ENCODE measurements at places on chromosomes 1 and 21.
A peak's percentile ranks its signal among the peaks of the same experiment; 100 is the strongest.

DNA sequence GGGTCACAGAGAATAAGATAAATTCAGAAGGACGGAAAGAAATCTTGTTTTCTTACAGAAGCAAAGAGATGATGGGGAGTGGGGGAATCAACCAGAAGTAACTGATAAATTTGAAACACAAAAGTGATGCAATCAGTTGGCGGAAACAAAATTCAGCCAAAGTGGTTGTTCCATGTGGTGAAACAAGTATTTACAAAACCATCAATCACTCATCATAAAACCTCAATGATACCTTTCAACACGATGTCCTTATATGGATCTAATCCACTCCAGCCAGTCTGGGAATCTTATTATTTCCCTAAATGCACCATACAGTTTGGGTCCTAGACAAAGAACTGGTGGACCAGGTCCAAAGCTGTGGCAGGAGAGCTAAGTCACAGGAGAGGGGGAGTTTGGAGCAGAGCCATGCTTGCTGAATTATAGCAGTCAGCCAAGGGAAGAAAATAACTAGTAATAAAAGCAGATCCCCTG, 303.8 kb upstream of the LRRC7 start:
- peak; percentile 36 for DNase-seq

DNA sequence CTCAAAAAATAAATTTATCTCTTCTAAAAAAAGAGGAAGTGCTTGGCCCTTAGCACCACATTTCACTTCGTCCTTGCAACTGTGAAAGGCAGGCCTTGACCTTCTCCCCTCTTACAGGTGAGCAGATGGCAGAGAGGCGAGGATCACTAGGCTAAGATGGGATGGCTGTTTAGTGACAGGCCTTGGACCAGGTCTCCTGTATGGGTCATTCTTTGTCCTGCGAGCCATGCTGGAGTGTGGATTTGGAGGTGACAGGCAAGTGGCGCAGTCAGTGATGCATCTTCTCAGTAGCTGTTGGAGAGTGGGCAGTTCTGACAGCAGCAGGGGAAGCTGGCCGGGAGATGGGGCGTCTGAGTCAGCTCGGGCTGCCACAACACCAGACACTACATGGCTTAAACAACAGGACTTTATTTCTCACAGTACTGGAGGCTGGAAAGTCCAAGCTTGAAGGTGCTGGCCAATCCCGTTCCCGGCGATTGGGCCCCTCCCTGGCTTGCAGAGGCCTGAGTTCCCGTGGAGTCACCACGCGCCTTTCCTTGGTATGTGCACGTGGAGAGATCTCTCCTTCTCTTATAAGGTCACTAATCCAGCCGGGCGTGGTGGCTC, 16.5 kb downstream of the SLC27A3 start:
- DNase-seq, result no peak

GRCh38 chr21:32001390-32001789, 128.6 kb downstream of the HUNK start:
- no peak for DNase-seq

DNA sequence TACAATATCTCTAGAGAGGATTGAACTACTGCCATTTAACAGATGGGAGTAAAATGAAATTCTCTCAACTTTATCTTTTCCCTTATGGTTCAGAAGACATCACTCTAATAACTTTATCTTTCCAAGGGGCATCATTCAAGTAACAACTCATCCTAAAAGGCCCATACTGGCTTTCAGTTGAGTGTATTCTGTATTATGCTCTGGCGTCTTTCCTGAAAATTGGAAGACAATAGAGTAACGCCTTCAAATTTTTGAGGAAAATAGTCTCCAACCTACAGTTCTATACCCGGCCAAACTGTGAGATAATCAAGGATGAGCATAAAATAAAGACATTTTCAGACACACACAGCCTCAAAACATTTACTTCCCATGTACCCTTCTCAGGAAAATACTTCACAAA, 103.3 kb downstream of the RERE start:
- no peak for DNase-seq

DNA sequence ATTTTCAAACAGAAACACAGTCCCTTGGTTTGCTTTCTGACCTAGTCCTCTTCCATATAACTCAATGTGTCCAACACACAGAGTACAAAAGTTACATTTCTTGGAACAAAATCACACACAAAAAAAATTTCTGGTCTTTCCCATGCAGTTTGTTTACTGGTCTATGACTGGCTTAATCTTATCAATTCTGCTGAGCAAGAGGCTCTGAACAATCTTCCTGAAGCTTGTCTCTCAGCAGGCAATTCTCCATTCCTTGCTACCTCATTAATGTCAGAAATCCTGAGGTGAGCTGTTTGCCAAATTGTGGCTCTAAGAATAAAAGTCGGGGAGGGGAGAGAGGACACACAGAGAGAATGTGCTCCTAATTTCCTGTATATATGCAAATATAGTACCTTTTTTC, 423.6 kb downstream of the HLX start:
- no peak for DNase-seq

GRCh38 chr1:45644661-45645060, 20.8 kb upstream of the CCDC17 start:
- DNase-seq, result no peak

- DNase-seq, result no peak
These were observed 88.6 kb downstream of the DDAH1 start for GRCh38 chr1:85376356-85376755.

GRCh38 chr1:185094761-185095160, 49.4 kb downstream of the RNF2 start:
- no peak for DNase-seq

DNA sequence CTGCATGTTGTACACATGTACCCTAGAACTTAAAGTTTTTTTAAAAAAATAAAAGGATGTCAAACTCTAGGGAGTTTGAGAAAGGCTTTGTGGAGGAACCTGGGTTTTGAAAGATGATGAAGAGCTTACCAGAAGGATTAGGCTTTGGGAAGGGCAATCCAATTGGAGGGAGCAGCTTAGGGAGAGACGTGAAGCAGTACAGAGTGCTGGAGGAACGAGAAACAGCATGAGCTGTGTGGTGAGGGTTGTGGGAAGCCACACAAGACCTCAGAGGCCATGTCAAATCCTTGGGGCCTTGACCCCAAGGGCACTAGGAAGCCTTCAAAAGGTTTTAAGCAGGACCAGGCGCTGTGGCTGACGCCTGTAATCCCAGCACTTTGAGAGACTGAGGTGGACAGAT, 8.4 kb upstream of the KPNA6 start:
- DNase-seq, result no peak

DNA sequence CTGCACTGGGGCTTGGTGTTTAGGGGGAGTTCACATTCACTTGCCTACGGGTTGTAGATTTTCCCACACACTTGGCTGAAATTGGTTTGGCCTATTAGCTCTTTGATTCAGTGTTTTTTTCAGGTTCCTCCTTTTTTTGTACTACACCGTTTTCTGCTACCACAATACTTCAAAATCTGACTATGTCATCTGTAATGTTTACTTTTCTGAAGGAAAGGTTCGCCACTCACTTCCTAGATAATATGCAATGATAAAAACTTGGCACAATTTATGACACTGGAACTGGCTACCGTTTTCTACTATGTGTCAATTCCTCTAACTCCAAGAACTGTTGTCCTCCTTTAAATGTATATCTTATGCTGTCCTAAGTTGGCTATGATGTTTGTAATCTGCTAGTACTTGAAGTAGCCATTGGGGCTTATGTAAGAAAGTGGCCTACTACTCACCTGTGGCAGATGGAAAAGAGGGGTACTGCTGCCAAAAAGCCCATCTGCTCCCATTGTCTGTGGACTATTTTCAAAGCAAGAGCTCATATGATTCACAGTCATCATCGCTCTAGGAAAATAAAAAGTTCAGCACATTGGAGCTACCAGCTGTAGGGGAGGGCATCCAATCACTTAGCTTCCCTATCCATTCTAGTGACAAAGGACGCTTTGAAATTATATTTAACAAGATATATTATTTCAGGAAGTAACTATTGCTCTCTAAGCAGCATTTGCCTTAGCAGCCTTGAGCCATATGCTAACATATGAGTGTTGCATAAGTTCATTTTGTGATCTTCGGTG, 42.4 kb upstream of the BACH1 start:
- DNase-seq, result no peak

DNA sequence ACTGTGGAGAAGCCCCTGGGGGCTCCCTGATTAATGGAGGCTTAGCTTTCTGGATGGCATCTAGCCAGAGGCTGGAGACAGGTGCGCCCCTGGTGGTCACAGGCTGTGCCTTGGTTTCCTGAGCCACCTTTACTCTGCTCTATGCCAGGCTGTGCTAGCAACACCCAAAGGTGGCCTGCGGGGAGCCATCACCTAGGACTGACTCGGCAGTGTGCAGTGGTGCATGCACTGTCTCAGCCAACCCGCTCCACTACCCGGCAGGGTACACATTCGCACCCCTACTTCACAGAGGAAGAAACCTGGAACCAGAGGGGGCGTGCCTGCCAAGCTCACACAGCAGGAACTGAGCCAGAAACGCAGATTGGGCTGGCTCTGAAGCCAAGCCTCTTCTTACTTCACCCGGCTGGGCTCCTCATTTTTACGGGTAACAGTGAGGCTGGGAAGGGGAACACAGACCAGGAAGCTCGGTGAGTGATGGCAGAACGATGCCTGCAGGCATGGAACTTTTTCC, 24.8 kb downstream of the PCSK9 start:
- DNase-seq, result no peak

DNA sequence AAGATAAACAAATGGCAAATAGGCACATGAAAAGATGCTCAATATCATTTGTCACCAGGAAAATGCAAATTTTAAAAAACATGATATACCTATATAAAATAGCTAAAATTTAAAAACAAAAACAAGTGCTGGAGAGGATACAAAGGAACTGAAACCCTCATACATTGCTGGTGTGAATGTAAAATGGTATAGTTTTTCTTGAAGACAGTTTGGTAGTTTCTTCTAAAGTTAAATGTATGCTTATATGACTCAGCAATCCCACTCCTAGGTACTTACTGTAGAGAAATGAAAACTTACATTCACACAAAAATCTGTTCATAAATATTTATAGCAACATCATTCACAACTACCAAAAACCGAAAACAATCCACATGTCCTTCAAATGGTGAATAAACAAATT, 11.2 kb downstream of the TAF12 start:
- DNase-seq, result no peak

GRCh38 chr1:112505878-112506277, 2.9 kb upstream of the WNT2B start:
- DNase-seq, result no peak

DNA sequence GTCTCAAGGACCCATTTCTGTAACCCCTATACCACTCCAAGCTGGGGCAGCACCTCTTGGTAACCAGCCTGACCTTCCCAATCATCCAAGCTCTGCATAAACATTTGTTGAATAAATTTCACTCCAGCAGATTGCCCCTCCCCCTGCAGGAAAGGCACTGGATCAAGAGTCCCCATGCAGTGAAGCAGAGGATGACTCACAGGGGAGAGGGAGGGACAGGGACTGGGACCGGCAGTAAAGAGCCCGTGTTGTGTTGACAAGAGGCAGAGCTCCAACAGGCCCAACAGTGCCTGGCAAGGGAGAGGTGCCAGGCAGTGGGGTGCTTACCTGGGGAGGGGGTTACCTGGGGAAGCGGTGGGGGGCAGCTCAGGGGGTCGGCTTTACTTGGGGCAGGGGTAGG, 32.3 kb downstream of the SLC9A1 start:
- DNase-seq, result no peak

DNA sequence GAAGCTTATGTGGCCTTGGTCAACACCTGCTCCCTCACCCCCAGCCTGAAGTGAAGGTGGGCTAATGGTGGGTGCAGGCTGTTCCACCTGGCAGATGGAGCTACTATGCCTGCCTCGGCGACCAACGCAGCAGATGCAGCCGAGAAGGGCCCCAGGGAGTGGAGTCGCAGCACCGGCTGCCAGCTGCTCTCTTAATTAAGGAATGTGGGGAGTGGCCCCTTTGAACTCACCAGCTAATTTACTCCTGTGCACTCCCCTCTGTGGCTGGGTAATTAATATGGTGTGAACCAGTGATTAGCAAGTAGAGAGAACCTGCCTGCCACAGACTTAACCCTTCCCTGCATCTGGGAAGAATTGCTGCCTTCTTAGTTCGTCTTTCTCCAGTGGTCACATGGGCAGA, 3.3 kb upstream of the SLAMF8 start:
- no peak for DNase-seq

- no peak for DNase-seq
These were observed 5.3 kb upstream of the CELSR2 start for GRCh38 chr1:109243860-109244552.

DNA sequence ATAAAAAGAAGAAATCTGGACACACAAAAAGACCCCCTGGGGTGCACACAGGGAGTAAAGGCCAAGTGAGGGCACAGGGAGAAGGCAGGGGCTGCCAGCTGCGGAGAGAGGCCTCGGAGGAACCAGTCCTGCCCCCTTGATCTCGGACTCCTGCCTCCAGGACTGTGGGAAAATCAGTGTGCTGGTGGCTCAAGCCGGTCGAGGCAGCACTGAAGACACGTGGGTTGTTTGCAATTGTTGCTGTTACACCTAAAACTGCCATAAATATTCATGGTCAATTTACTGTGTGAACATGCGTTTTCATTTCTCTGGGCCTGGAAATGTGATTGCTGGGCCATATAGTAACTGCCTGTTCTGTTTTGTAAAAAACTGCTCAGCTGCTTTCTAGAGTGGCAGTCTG, 18.5 kb downstream of the IBA57 start:
- DNase-seq, result no peak

DNA sequence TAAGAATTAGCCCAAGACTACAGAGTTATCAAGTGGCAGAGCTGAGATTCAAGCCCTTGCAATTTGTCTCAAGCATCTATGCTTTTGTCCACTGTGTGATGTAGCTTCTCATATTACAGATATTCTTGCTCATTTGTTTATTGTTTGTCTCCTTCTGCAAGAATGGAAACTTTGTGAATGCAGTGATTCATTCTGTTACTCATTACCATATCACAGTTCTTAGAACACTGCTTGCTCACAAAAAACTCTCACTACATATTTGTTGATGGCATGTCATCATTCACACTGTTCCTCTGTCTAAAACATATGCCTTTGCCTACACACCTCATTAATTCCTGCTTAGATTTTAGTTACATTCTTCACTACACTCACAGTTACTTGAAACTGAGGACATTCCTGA, 1198.9 kb downstream of the PLA2G4A start:
- DNase-seq, result no peak

- DNase-seq, result no peak
These were observed 16.3 kb upstream of the SARS1 start for GRCh38 chr1:109197158-109198042.

GRCh38 chr1:159211331-159212136, 6.9 kb downstream of the ACKR1 start:
- DNase-seq, result peak; percentile 35

GRCh38 chr1:38074302-38074677, 27.7 kb upstream of the POU3F1 start:
- no peak for DNase-seq

GRCh38 chr1:99754055-99754626, 12.3 kb downstream of the FRRS1 start:
- no peak for DNase-seq

DNA sequence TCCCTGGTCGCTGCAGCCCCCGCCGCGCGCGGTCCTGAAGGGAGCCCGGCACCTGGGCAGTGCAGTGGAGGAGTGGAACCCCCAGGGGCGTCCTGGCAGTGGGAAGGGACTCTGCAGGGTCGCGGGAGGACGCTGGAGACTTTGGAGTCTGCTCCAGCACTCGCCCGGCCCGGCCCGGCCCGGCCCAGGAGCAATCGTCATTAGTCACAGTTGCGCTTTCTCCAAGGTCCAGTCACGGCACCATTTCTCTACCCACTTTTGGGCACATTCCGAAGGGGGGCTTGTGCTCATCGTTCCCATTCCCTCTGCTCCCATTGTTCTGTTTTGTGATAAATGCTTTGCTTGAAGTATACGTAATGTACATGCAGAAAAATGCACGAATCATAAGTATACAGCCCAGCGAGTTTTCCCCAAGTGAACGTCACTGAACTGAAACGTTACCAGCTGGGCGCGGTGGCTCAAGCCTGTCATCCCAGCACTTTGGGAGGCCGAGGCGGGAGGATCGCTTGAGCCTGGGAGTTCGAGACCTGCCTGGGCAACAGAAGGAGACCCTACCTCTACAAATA, 999 bp downstream of the THAP3 start:
- DNase-seq, result no peak

Data from uterus (tissue), 4 donors.